ENCODE measurements at places on chromosomes 13 and 19.
A peak's percentile ranks its signal among the peaks of the same experiment; 100 is the strongest.

DNA sequence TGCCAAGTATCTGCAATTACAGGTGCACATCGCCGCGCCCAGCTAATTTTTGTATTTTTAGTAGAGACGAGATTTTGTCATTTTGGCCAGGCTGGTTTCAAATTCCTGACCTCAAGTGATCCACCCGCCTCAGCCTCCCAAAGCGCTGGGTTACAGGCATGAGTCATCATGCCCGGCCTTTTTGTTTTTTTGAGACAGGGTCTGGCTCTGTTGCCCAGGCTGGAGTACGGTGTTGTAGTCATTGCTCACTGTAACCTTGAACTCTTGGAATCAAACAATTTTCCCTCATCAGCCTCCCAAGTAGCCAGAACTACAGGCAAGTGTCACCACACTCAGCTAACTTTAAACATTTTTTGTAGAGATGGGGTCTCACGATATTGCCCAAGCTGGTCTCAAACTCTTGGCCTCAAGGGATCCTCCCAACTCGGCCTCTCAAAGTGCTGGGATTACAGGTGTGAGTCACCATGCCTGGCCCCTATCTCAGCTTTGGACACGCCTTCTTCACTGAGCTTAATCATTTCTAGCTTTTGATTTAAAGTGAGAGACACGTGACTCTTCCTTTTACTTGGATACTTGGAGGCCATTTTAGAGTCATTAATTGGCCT lies 4.0 kb upstream of the IRGC start:
- DNase-seq: no peak

- DNase-seq: no peak
Measured at GRCh38 chr19:18414504-18415177, 4.6 kb upstream of the SSBP4 start.

- no peak for DNase-seq
Measured at GRCh38 chr13:109408591-109409382, 377.6 kb downstream of the IRS2 start.

GRCh38 chr19:1650650-1651567 lies 1.5 kb downstream of the TCF3 start:
- peak; percentile 24 for DNase-seq

DNA sequence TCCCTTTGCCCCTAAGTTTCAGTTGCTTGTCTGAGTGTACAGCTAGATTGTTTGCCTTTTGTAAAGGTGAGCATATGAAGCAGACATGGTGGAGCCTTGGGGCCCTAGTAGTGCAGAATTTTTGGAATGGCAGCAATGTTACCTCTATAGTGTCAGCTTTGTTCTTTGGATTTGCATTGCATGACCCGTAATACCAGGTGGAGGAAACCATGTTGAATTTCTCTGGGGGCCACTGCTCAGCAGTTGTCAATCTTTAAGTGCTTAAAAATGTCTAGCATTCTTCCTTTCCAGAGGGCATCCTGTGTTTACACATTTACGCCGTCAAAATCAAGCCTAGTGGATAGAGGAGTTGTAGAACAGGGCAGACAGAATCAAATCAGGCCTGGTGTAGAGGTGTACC lies 303.3 kb downstream of the ATP8A2 start:
- DNase-seq: no peak

DNA sequence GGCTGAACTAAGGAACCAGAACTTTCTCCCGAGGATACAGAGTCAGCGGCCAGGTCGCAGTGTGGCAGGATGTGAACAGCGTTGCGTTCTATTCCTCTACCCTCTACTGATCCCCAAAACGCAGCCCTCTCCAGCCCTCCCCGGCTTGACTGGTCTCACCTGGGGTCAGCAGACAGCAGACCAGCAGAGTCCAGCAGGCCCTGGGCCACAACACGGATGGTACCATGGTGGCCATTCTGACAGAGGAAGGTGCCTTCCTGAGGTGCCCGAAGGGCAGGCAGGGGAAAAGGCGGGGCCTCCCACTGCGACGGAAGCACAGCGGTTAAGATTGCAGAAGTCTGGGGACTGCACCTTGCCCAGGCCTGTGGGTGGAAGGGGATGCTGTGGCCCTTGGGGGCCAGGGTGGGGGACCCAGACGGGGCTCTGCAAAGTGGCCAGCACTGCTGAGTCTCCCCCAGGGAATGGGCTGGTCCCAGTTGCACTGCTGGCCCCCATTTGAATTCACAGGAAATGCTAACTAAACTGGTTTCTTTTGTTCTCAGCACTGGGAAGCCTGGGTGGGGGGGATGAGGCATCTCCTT lies at the start of gene ICAM3:
Gene ICAM3, minus strand, starts transcription at position 245 of the 581 bp plus-strand sequence. Its CDS starts 10 bp downstream, at position 235.
- DNase-seq: no peak

DNA sequence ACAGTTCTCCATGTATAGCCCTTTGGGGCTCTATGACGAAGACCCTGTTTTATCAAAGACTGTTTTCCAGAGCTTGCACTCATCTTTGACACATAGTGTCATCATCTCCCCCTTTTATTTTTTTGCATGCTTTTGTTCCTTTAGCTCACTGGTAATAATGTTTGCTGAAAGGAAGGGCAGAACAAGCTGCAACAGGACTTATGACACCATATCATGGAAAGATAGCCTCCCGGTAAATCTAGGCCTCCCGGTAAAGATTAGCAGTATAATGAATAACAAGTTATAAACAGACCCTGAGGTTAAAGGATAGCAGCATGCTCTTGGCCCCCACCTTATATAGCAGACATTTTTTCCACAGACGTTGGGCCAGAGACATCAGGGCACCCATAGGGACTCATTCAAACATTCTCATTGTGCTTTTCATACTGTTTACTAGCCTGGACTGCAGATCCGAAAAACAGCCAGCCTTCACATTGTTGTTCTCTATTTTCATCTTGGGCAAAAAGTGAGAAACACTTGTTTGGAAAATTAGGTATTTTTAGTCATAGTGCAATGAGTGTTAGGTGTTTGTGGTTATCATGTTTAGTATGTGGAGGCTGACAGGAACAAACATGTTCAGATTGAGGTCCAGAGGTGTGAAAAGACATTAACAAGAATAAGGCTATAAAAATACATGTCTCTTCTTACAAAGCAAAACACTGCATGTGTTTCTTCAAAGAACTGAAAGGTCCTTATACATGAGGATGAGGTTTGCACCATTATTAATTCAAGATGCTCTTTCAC lies 136.9 kb upstream of the SPRY2 start:
- no peak for DNase-seq

DNA sequence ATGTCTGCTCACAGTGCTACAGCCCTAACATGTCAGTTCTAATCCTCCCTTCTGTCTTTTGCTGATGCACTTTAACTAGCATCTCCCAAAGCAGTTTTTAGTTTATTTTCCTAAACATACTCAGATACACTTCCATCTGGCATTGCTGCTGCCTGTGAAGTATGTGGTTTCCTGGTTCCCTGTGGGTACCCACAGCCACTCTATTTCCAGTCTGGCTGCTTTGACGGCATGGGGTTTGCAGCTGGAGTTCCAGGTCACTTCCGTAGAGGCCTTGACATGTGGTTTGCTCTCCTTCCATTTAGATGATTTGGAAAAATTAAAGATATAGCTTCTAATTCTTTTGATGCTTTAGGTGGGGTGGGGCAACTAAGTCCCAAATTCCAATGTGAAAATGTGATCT lies 375.5 kb downstream of the PCDH20 start:
- DNase-seq: no peak

DNA sequence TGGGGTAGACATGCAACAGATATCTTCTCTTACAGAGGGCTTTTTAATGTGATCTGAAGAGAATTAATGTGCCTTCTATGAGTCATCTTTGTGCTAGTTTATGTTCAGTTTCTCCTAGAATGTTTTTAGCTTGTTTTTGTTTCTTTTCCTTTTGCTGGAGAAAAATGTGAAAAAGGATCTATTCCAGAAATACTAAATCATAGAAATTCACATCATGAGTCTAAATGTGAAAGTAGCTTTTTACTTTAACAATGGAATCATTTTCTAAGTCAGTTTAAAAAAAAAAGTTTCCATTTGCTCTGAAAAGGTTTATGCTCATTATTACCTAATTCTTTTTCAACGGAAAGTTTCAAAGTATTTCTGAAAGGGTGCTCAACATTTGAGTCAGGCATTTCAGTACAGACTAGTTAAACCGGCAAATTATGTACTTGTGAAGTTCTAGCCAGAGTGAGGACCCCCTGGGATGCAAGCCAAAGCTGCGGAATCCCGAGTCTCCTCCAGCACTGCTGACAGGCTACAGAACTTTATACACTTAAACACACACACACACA lies 72.9 kb downstream of the SPATA13 start:
- DNase-seq: no peak

- DNase-seq: no peak
Measured at GRCh38 chr19:58183817-58184215, 955 bp downstream of the ZNF274 start.

DNA sequence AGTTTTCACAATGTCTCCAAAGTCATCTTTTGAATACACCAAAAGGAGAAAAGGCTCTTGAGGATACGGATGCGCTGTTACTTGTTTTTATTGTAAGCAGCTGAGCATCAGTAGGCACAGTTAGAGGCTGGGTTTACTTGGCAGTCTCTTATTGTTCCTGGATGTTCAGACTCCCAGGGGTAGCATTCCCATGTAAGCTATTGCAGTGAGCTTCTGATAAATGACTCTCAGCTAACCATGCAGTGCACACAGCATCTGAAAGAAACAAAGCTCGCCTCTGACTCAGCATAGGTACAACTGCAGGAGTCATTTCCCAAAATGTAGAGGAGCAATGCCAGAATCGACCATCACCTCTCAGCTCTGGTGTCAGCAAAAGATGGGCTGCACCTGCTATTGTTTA lies 84.8 kb downstream of the DCT start:
- DNase-seq: no peak

DNA sequence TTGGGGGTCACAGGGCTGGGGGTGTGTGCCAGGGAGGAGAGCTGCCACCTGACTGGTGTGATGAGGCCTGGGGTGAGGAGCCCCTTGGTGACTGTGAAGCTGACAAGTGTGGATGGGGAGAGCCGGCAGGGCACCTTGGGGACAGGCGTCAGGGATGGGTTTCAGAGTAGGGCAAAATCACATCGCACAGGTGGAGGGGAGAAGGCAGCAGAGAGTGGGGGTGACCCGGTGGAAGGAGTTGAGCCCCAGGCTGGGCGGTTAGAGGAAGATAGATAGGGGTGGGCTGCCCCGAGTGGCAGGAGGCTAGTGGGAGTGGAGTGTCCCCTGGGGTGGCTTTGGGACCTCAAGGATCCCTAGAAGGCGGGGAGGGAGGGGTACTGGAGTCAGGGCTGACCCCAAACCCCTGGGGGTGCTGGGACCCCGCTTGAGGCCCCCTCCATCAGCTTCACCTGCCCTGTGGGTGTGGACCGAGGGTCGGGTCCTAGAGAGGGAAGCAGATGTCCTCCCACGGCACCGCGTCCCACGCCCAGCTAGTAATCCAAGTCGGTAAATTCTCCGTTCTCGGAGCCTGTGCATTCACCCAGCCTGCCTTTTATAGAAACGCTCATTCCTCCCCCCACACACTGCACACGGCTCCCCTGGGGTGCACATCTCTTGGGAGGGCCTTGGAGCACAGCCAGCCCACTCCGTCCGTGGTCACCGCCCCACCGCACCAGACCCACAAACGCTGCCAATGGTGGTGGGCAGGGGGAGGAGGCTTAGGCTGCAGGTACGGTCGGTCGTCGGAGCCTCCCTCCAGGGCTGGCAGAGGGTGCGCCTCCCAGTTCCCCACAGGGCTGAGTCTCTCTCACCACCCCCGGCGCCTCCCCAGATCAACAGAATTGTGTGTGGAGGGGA lies 2.4 kb downstream of the CTXN1 start:
- no peak for DNase-seq

GRCh38 chr13:30712536-30713532 lies 22.5 kb upstream of the ALOX5AP start:
- DNase-seq: no peak

GRCh38 chr19:14540741-14541525 lies 11.5 kb downstream of the TECR start:
- DNase-seq: no peak

DNA sequence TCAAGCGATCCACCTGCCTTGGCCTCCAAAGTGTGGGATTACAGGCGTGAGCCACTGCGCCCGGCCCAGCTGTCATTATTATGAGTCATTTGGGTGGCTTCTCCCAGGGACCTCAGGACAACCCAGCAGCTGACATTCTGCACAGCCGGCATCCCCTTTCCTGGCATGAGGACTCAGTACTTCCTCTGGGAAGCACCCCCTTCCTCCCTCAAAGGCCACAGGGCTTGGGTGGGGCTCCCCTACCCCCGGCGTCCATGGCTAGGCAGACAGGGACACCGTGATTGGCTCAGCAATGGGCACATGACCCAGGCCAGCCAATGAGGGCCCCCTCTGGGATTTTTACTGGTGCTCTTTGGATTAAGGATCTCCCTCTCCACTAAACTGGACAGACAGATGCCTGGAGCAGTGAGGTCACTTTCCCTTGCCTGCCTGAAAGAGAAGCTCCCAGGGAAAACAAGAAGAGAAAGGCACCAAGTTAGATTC lies 6.0 kb downstream of the KANK2 start:
- peak; percentile 42 for DNase-seq

- DNase-seq: no peak
Measured at GRCh38 chr13:48731001-48731658, 77.4 kb downstream of the CYSLTR2 start.

DNA sequence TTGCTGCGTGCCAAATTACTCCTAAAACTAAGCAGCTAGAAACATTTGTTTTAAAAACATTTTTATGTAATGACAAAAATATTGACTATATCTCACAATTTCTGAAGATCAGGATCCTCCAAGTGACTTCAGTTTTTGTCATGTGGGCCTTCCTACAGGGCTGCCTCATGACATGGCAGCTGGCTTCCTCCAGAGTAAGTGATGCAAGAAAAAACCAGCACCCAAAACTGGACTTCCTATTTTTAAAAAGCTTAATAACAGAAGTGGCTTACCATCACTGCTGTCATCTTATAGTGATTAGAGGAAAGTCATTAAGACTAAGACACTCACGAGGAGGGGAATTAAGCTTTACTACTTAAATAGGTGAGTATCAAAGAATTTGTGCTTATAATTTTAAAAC lies 681.7 kb downstream of the PCDH17 start:
- DNase-seq: no peak

GRCh38 chr19:42185277-42185676 lies 32.2 kb downstream of the DEDD2 start:
- DNase-seq: no peak
